Tibial artery (tissue), 4 donors: ENCODE measurements at places on chromosomes 16 and 17.

- DNase-seq = no peak
Measured at GRCh38 chr17:8212312-8213180, 2.2 kb upstream of the AURKB start.

- DNase-seq = no peak
Measured at GRCh38 chr17:17739388-17740066, 58.3 kb downstream of the RAI1 start.

DNA sequence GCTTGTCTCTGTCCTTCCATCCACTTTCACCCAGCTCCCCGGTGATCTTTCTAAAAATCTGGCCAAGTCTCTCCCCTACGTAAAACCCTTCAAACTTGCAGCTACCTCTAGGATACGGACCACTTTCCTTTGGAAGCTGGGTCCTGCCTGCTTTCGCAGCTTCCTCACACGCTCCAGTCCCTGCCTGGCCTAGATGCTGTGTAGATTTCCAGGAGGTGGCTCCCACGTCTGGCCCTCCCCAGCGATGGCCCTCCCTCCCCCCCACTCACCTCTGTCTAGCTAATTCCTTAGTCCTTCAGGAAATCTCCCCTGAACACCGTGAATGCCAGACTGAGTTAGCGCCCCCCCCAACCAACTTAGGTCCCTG lies 579 bp upstream of the LRRC59 start:
- no peak for DNase-seq

GRCh38 chr17:51353296-51353695 lies 93.0 kb downstream of the UTP18 start:
- DNase-seq = no peak

DNA sequence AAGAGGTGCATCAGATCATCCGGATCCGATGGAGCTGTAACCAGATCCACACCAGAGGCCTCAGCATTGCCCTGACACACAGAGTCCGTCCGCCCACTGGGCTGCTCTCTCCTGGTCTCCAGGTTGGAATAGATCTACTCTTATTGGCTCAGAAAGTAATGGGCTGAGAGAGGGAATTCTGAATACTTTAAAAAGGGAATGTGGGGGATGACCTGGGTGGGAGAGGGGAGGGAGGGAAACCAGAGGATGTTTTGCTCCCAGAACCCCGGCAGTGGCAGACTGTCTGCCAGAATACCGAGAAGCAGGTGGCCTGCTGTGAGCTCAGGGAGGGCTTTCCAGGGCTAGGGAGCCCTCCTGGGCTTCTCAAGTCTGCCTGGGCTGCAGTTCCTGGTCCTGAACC lies 126.5 kb downstream of the ENGASE start:
- no peak for DNase-seq
